Activated CD4-positive, alpha-beta T cell treated with anti-CD3 and anti-CD28 coated beads, Interleukin-2, amount 10 ng/mL, durations not matched to agents 7 days and 5 days (primary cell): ENCODE measurements at places on chromosomes 7 and 10. TPM values are rescaled to one million over a fixed set of nuclear protein-coding genes. Genes with fewer than 3 reads are reported as not detected.

EGFR gene
- total RNA-seq: not detected

GPNMB gene
- not detected for total RNA-seq

DNA sequence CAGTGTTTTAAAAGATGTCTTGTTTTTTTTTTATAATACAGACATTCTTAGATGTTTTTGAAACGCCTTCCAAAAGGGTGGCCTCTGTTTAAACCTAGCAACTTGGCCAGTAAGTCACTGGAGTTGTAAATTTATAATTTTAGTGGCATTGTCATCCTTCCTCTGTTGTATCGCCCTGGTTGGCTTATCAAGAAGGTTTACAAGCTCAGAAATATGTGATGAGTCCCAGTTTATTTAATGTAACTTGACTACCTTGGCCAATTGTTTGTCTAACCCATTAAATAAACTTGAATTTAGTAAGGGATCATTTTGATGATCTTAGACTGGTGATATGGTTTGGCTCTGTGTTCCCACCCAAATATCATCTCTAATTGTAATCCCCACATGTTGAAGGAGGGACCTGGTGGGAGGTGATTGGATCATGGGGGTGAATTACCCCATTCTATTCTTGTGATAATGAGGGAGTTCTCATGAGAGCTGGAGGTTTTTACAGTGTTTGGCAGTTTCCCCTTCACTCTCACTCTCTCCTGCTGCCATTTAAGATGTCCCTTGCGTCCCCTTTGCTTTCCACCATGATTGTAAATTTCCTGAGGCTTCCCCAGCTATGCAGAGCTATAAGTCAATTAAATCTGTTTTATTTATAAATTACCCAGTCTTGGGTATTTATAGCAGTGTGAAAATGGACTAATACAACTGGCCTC is 13.4 kb upstream of the NT5C3A start:
- DNase-seq: no peak

GRCh38 chr10:79459243-79459642 is 13.8 kb upstream of the ZCCHC24 start:
- DNase-seq: no peak

DNA sequence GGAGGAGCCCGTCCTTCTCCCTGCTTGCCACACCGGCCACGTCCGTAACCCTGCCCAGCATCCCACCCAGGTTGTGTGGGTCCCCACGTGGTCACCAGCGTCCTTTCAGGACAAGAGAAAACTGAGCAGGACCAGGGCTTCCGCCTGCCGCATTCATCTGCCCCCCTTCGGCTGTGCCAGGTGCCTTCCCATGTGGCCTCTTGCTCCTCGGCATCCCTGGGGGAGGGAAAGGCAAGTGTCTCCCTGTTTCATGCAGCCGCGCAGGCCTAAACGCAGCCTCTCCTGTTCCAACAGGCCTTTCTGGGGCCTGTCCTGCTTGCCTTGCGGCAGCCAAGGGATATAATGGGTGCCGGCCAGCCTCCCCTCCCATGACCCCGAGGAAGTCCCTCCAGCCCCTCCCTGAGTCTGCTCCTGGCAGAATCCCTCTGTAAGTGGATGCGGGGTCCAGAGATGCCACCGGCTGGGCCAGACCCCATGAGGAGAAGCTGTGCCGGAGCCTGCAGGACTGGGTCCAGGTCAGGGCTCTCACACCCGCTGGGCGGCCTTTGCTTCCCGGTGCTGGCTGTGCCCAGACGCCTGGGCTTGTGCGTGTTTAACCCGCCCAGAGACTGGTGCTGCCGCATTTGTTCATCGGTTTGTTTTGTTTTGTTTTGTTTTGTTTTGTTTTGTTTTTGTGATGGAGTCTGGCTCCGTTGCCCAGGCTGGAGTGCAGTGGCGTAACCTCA is 23.1 kb downstream of the SHH start:
- DNase-seq: no peak

DNA sequence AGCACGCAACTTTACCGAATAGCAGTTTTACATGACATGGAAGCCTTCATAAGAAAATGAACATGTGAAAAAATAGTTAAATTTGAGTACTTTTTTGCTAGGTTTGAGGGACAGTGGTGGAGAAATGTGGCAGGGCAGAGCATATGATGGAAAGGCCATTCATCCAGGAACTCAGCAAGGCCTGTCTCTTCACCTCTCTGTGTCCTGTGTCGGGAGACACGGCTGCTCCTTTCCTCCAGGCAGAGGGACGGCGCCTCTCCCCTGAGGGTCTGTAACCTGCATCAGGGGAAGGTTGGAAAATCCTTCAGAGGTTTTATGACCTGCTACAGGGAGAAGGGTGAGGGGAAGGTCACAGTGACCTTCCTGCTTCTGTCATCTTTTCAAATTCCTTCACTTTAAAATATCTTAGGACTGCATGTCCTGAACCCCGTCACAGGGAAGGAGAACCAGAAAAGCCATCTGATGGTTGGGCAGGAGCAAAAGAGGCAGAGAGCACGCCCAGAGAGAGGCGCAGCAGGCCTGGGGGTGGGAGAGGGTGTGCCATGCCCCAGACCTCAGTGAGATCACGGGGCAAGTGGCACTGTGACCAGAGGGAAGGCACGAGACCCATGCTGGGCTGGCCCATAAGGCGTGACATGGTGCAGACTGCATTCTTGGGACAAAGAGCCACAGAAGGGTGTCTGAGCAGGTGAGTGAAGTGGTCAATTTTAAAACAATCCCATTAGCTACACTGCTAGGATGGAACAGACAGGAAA is 44.0 kb downstream of the GSDME start:
- no peak for DNase-seq
